A549 (cell line): ENCODE measurements at places on chromosomes 6 and 20. TPM values are rescaled to one million over a fixed set of nuclear protein-coding genes. Genes with fewer than 3 reads are reported as not detected.

DNA sequence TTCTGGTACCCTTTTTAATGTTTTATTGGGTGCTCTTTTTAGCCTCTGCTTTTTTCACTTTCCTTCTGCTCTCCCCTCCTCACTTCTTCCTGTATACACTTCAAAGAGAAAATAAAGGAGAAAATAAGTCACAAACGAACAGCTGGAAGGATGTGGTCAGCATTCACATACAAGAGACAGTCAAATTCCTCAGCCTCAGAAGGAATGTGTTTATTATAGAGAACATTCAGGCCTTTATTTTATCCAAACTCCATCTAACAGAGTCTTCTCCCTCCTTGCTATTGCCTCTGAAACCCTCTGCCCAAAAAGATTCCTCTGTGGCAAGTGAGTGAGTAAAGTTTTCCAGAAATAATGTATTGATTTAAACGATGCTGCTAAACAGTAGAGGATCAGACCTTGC, 490.4 kb downstream of the FRK start:
- DNase-seq, result no peak

DNA sequence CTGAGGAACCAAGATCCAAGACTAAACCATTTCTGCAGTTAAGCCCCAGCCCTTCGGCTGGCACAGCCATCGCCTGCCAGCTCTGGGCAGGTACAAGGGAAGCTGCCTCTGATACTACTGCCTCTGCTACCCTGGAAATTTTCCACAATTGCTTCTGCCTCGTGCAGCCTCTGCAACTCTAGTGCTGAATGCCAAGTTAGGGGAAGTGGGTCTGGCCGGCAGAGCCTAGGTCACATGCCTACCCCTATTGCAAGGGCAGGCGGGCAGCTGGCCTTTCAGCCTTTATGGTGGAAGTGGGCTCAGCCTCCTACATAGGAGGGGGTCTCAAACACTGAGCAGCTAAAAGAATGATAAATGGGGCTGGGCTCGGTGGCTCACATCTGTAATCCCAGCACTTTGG, 44.5 kb upstream of the TULP1 start:
- no peak for DNase-seq

DNA sequence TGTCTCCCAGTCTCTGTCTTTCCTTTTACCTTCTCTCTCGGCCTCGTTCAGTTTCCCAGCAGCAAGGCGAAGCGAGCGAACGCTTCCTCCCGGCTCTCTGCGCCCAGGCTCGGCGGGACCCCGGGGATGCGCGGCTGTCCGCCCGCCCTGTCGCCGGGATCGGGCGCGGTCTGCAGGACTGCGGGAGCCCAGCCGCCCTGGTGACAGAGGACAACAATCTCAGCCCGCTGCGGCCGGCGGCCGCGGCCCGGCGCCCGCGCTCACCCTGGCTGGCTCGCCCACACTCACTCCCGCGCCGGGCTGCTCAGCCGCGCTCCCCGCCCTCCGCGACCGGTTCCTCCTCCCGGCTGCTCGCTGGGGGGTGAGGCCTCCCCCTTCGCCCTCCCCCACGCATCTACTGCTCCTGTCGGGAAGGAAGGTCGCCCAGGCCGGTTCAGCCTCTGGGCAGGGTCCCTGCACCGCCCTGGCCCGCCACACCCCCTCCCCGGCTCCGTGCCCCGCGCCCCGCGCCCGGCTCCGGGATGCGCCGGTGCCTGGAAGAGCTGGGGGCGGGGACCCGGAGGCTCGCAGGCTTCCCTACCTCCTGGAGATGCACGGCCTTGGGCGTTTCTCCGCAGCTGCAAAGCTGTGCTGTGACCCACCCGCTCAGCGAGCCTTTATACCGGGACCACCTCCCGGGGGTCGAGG, 410 bp downstream of the SYNE1 start:
- DNase-seq, result peak; percentile 9

WFDC2 gene
- 0.22 TPM in 1 of 3 replicates, not detected in the others for polyA plus RNA-seq

DNA sequence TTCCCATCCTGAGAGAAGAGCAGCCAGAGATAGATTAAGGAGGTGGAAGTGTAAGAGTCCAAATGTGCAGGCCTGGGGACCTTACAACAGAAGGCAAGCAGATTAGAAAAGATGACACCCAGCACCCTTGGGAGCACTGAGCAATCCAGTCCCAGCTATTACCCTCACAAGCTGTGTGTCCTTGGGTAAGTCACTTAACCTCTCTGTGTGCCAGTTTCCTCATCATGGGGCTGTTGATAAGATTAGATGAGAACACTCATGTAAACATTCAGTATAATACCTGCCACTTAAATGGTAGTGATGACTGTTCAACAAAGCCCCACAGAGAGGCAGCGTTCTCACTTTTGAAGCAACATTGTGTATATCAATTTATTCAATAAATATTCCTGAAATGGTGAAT, 114.8 kb upstream of the CST7 start:
- DNase-seq, result no peak

DNA sequence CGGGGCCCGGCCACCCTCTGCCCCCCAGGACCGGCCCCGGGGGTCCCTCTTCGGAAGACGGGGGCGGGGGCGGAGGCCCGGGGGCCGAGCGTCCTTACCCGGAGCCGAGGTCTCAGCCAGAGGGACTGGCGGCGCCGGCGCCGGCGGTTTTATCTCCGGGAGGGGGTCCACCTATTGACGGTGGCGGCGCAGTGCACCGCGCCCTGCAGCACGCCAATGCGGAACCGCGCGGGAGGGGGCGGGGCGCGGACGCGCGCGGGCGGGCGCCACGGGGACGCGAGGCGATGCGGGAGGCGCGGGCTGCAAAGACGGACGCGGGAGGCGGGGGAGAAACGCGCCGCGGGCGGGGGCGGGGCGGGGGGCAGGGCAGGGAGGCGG, at the start of gene EEF1A2:
Gene EEF1A2 (minus strand): TSS at position 124 of the 378 bp plus-strand sequence. CDS start 1,320 bp downstream, outside the sequence.
- DNase-seq, result peak; percentile 68

- DNase-seq, result no peak
Observed at GRCh38 chr6:132063204-132063603, 112.0 kb upstream of the CCN2 start.

SSTR4 gene
- 0.08 TPM in 2 of 3 replicates, not detected in the other for polyA plus RNA-seq

TP53TG5 gene
- polyA plus RNA-seq, result not detected in 3 replicates

SLC17A1 gene
- polyA plus RNA-seq, result 0.51 to 0.79 TPM (median 0.57 TPM) in 3 replicates

GRCh38 chr6:73585566-73586415, 65.0 kb upstream of the EEF1A1 start:
- peak; percentile 48 for DNase-seq

- no peak for DNase-seq
Observed at GRCh38 chr6:87925373-87926060, 122.1 kb upstream of the SPACA1 start.

GRCh38 chr20:20395087-20395486, 27.2 kb downstream of the INSM1 start:
- no peak for DNase-seq

DNA sequence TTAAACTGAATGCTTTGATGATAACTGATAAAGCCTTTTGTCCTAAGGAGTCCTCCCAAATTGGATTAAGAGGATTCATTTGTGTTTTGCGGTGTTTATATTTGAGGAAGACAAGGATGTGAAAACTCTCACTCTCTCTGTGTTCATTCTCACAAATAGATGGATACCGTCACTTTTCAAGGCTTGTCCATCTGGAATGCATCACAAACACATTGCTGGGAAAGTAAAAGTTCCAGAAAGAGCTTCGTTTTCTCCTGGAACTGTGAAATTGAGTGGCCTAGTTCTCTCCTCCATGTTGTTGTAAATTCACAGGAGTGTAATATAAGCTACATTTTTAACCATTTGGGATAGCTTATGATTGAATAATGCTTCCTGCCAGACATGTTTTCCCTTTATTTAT, 581.6 kb upstream of the FLRT3 start:
- no peak for DNase-seq

DNA sequence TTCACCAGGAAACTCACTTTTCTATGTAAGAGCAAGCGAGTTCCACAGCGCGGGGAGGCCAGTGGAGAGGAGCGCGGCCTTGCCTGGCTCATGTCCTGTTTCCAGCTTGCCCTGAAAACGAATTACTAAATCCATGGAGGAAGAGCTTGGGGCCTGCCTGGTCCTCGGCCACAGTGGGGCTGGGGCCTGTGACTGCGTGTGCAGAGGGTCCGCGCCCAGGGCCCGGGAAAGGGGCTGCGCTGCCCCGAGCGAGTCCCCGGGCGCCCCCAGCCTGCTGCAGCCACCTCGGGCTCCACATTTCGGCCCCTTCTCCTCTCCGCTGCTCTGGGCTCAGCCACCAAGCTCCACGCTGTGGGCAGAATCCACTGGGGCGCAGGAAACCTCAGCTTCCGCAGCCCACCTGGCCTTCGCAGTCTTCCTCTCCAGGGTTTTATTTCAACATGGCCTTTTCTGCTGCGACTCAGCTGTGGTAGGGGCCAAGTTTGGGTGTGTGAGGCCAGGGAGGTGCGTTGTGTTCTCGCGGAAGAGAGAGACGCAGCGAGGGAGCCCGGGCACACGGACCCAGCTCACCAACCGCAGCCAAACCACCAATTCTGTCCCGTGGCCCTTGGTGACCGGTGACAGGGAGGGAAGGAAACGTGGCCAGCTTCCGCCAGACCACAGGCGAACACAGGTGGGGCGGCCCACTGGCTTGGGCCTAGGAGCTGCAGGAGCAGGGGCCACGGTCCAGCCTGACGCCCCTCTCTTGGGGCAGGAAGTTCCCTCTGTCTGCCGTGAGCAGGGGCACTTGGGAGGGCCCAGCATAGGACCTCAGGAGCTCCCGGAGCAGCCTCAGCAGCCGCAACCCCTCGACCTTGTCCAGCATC, 211.4 kb downstream of the ERMARD start:
- DNase-seq, result no peak

DNA sequence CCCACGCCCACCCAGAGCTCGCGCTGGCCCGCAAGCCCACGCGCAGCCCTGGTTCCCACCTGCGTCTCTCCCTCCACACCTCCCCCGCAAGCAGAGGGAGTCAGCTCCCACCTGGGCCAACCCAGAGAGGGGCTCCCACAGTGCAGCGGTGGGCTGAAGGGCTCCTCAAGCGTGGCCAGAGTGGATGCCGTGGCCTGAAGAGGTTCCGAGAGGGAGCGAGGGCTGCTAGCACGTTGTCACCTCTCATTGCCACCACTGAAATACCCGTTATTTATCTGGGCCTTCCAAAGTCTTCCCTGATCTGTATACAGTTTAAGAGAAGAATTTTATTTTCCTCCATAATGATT, 88.3 kb upstream of the MYLIP start:
- DNase-seq, result no peak

BHLHE23 gene
- polyA plus RNA-seq, result not detected in 3 replicates

NUDT3 gene
- 5.2 to 5.6 TPM (median 5.5 TPM) in 3 replicates for polyA plus RNA-seq

DNA sequence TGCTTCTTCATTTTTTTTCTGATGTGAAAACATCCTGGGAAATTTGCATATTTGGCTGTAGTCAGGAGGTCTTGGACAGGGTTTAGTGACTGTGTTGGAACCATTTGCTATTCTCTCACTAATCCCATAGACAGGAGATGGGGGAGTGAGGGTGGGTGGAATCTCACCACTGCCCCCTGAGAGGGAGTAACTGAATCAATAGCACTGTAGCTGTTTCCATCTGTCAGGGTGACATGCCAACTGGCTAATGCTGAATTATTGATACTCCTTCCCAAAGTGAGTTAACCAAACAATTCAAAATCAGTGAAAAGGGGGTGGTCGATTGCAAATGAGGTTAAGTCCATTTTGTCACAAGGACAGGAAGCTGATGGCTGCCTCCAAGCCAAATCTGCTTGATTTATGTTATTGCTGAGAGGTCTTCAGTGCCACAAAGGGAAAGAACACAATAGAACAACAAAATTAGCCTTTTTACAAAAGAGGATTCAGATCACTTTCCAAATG, 55.1 kb upstream of the B3GAT2 start:
- DNase-seq, result no peak

KHDC1L gene
- 0.31 TPM in 1 of 3 replicates, not detected in the others for polyA plus RNA-seq

GRCh38 chr6:149060300-149060984, 257.1 kb upstream of the TAB2 start:
- no peak for DNase-seq

SCAF8 gene
- polyA plus RNA-seq, result 13.4 to 15.0 TPM (median 14.2 TPM) in 3 replicates

- DNase-seq, result no peak
Observed at GRCh38 chr6:44668391-44668930, 281.0 kb downstream of the CDC5L start.

GRCh38 chr20:25220810-25221591, 25.5 kb downstream of the ENTPD6 start:
- no peak for DNase-seq

RING1 gene
- polyA plus RNA-seq, result 31.4 to 39.0 TPM (median 35.0 TPM) in 3 replicates

OR12D3 gene
- polyA plus RNA-seq, result not detected in 3 replicates

GRCh38 chr6:123091091-123091895, 95.3 kb downstream of the CLVS2 start:
- DNase-seq, result peak; percentile 3
